ENCODE measurements at places on chromosomes 2 and 18.

DNA sequence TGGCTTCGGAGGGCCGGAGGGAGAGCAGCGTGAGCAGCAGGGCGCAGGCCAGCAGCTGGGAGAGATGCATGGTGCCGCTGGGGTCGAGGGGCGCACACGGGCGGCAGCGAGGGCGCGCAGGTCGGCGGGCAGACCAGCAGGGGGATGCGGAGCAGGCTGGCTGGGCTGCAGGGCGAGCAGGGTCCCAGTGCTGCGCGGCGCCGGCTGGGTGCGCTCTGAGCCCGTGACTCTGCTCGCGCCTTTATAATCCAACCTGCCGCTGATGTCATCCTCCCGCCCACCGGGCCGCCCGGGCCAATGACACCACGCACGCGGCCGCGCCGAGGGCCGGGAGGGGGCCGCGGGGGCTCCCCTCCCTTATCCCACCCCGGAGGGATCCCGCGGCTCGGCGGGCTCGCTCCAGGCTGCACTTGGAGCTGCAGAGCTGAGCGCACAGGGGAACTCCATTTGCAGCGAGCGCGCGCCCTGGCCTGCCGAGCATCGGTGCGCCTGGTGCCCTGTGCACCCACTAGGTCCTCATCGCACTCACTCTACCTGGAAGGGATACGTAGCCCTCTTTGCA is at the start of gene NPPC:
NPPC (minus strand) TSS at position 217 of the 562 bp plus-strand sequence; CDS start at position 70, 147 bp downstream.
- DNase-seq: peak; percentile 30

- DNase-seq: no peak
Observed at GRCh38 chr2:65299246-65299645, 71.6 kb downstream of the ACTR2 start.

DNA sequence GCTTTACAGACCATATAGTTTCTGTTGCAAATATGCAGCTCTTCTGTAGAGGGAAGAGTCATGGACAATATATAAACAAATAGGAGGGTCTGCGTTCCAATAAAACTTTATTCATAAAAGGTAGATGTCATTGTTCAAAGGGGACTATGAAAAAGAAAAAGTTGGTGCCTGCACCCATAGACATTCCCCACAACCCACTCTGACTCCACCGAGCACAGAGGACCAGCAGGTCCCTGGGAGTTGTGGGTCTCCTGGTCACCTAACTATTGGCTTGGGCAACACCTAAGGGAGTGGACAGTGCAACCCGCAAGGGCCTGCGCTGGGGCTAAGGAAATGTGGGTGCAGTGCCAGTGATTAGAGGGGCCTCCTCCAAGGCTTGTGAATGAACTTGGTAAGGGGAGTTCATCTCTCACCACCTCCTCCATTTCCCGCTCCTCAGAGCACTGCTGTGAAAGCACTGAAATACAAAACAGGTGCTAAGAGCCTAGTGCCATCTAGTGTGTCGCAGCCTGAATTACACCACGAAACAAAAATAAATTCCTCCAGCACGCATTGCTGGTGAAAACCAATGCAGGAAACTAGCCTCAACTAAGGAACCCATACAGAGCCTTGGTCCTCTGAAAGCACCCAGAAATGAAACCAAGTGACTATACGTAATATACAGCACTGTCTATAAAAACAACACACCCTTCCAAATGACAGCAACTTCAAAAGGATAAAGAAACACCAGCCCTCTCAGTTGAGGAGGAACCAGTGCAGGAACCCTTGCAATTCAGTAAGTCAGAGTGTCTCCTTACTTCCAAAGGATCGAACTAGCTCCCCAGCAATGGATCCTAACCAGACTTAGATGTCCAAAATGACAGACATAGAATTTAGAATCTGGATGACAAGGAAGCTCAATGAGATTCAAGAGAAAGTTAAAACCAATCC is 166.6 kb downstream of the RNF144A start:
- peak; percentile 7 for DNase-seq

DNA sequence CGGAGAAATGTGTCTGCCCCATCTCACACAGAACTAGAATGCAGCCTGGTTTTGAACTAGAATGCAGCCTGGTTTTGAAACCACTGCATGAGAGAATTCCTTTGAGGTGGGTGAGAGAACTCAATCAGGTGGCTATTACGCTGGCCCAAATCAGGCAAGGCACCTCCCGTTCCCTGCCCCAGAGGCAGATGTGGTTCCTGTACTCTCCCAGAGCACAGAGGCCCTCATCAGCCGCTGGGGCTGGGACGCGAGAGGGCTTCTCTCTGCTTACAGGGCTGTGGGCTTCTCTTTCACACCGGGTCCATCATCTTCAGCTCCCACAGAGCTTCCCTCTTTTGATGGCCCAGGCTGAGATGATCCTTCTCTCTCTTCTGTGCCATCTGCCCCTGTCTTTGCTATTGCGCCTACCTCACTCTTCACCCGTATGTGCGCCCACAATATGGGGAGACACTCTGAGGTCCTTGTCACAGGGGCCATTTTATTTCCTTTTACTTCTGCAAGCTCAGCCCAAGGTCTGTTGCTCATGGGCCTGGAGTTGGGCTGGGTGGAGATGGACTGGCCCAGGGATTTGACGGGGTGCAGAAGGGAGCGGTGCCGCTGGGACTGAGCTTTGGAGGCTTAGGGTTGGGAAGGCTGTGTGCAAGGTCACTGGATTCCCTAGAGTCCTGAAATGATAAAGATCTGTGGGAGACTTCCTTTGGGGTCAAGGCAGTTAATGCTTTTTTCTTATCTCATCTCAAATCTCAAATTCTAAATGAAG is 84.4 kb upstream of the HS6ST1 start:
- no peak for DNase-seq

DNA sequence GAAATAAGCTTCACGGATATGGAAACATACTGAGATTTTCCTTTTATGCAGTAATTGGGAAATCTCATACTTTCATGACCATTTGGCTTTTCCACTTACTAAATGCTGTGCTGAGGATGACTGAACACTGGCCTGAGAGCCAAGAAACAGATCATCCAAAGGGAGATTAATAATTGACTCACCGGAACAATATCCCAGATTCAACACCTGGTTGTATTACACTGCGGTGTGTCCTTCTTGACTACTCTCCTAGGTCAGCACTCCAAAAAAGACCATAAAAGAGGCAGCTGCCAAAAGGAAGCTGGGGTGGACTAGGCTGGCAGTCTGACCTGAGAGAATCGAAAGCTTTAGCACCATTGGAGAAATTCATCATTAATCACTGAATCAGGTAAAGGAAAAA is 469.1 kb downstream of the CBLN2 start:
- no peak for DNase-seq

- DNase-seq: no peak
Observed at GRCh38 chr2:113282747-113283533, 4.2 kb upstream of the PAX8 start.

DNA sequence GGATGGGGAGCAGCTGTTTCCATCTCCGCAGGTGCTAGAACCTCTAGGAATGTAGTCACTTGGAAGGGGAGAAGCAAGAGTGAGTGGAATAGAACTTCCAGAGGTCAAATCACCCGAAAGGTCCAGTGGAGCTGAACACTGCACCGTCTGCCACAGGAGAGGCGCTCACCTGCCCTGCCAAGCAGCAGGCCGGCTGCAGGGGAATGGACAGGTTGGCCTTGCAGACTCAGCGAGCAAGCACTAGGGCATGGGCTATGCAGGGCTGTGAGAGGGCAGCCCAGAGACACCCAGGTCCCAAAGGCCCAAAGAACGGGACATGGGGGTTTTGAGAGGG is 214.2 kb downstream of the TNS1 start:
- no peak for DNase-seq

DNA sequence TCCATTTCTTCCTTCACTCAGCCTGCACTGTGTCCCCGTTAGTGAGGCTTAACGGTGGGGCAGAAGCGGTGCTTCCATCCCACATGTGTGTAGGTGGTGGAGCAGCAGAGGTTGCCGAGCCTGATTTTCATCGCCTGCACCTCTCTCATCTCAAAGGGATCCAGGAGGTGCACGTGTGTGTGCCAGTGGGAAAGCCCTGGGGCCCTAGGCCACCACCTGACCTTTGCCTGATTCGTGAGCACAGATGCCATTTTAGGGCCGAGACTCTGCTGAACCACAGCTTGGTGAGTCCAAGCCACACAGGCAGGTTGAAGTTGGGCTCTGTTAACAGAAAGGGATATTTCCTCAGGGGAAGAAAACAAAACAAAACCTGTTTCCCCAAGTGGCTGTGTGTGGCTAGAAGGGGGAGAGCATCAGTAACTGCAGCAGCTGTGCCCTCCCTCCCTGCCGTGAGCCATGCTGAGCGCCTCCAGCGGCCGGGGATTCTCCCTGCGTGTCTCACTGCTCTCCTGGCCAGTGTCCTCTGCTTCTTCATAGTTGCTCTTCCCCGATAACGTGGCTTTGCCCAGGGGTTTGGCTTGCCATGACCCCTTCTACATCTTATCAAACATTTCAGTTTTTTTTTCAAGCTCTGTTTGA is 81.5 kb downstream of the MAPRE2 start:
- no peak for DNase-seq

DNA sequence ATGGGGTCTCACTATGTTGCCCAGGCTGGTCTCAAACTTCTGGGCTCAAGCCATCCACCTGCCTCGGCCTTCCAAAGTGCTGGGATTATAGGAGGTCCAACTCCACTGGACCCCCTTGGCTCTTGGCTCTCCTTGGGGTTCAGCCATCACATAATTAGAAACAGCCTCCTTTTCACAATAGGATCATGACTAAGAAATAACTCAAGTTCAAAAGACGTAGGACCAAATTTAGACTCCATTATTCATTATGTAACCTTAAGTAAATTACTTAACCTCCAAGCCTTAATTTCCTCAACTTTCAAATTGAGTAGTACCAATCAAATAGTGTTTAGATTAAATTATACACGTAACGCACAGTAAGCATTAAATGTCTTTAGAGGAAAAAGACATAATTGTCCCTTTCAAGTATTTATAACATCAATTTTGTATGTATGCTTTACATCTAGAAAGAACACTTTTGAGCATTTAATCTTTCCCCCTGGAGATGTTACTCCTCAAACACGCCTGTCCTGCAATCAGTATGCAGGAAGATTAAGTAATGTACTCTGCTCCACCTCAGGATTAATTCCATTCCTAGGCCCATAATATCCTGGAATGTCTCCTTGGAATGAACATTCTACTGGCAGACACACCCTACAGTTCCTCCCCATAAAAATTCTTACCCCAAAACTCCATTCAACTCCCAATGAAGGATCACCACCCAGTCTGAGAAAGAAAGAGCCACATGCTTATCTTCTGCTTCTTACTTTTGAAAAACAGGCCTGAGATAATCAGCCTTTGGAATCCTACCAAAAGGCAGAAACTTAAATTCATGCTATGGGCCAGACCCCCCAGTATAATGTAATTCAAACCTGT is 49.1 kb downstream of the COBLL1 start:
- DNase-seq: no peak

DNA sequence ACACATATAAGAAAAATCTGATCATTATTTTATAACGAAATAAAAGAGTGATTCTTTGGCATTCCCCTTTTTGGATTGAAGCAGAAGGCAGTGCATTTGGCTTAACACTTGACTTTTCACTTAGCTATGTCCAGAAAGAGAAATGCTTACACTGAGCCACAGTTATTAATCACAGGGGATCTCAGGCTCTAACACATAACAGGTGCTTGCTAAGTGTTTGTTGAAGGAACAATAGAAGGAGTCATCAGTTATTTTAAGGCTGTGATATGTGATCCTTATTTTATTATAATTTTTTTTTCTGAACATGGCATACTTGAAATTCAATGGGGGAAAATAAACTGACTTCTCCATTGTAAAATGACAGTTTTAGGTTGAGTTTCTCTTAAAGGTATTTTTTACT is 209.5 kb downstream of the UBE2E3 start:
- no peak for DNase-seq

DNA sequence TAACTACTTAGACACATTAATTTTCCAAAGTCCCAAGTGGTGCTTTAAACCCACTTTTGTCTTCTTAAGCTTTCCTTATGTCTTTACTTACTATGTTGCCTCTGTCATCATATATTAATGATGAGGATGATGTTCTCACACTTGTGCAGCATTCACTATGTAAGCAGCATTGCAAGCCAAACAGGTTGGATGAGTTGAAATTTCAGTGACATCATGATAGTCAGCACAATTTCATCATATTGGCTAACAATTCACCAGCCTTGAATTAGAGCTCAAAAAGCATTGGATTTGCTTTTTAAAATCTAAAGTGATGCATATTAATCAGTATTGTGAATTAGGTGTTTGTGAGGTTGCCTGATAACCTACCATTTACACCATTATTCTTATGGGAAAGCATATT is 7.7 kb downstream of the APLF start:
- DNase-seq: no peak

DNA sequence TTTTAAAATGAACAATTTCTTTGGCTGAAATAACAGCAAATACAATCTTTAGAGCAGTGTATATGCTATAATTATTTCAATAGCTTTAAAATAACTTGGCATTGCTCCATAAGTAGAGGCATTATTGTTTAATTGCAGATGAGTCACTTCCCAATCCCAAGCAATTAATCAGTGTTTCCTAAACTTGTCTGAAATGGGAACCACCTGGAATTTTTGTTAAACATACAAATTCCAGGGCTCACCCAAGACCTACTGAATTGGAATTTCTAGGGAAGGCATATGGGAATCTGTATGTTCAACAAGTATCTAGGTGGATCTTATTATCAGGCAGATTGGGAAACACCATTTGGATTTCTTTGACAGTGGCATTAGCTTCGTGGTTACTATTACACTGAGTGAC is 27.1 kb upstream of the FMNL2 start:
- DNase-seq: no peak

DNA sequence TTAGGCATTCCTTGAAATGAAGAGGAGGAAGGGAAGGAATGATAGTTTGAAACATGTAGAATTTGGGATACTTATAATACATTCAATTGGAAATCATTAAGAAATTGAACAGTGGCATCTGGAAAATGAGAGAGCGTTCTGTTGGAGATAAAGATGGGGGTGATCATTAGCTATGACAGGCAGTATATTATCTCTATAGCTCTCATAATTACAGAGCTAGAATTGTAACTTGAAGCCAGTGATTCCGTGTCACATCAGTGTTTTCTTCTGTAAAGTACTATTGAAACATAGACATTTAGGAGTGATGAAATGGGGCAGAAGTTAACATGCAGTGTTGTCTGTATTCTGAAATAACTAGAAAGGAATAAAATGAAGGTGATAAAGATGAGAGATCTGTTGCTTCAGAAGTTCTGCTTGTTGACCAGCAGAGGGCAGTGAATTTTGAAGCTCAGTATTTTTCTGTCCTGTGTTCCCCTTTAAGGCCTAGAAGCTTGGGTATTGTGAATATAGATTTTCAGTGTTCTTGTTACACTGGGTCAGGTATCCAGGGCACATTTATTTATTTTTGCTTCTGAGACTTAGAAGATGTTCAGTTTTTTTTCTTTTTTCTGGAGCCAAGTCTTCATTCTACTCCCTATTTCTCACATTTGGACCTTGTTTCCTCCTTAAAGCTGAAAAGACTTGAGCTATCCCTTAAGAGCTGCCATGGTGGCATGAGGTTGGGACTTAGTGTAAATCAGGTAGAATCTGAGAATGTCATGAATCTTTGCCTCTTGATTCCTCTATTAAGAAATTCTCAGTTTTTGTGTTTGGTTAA is 157.4 kb downstream of the TAF4B start:
- DNase-seq: no peak

DNA sequence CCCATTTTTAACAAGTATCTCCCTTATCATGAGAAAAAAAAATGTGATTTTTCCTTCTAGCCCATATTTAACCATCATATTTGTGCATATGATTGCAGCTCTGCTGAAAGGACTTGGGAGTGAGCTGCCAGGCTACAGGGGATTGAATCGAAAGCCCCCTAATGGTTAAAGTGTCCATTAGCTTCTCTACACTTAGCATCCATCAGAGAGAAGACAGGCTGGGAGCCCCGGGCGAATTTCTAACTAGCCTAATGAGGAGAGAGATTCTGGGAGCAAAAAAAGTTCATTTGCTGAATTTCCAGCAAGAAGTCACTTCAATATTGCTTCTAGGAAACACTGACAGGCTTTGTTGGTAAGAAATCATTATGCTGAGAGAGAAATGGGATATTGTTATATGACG is 848.8 kb downstream of the TDRD15 start:
- no peak for DNase-seq

Data from NCI-H2107 (cell line).